ENCODE measurements at places on chromosomes 6 and 20.

DNA sequence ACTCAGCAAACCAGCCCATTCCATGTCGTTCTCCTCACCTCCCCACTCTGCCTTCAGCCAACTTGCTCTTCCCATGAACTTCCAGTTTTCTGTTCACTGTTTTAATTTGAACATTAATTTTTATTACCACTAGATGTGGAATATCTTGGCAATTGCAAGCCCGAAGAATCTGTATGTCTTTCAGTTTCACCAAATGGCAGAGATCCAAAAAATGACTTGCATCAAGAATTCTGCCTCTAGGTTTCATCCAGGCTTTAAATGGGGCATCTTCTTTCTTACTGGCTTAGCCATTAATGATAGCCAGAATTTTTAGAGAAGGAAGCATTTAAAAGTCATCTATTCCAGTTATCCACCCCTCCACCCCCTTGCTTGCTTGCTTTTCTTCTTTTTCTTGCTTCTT lies 39.0 kb downstream of the CAP2 start:
- DNase-seq = no peak

DNA sequence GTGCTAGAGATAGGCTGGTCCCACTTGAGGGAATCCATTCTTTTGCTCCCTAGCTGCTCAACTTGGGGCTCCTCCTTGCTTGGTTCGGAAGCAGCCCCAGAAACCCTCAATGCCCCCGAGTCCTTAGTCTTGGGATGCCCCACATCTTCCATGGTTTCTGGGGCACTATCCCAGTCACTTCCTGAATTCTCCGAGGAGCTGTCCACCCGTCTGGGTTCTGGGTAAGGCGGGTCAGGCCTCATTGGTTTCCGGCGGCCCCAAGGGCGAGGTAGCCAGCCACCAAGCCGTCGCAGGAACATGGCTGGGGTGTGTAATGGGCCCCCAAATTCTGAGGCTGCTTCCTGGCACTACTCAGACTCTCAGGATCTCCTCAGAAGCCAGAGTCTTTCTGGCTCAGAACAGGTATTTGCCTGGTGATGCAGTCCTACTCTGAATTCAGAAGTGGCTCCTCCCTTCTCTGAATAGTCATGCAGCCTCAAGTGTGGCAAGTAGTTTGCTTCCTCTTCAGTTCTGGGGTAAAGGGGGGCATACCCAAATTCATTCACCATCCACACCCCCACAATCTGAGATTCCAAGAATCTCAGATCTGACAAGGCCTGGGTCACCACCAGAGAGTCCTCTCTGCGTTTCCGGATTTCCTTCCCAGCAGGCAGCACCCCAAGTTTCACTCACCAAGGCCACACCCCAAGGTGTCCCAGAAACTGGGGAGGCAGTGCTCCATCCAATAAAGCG lies 763 bp downstream of the C6orf47 start:
- peak; percentile 82 for DNase-seq

GRCh38 chr20:35838205-35838604 lies 66.4 kb downstream of the PHF20 start:
- DNase-seq = no peak

- DNase-seq = no peak
These were observed 195.9 kb downstream of the SASH1 start for GRCh38 chr6:148538261-148539190.

GRCh38 chr20:37552415-37552814 lies 24.7 kb upstream of the BLCAP start:
- DNase-seq = no peak

GRCh38 chr20:8089668-8090067 lies 42.4 kb upstream of the PLCB1 start:
- no peak for DNase-seq

DNA sequence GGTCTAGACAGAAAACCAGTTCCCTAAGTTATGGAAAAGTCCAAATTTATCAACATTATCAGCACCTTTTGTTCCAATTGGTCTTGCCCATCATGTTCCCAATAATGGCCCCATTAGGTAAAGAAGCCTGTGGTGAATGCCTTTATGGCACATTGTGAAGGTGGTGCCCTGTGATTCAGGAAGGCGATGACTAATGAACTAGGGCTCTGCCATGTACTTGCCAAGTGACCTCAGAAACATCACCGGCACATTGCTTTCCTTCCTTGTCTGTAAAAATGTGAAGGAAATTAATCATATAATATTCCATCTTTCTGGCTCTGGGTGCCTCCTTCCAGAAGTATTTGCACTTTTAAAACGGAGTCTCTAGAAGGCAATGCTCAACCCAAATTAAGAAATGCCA lies 132.3 kb downstream of the UNC5CL start:
- DNase-seq = no peak

- no peak for DNase-seq
These were observed 105.3 kb upstream of the KCNG1 start for GRCh38 chr20:51128198-51128597.

DNA sequence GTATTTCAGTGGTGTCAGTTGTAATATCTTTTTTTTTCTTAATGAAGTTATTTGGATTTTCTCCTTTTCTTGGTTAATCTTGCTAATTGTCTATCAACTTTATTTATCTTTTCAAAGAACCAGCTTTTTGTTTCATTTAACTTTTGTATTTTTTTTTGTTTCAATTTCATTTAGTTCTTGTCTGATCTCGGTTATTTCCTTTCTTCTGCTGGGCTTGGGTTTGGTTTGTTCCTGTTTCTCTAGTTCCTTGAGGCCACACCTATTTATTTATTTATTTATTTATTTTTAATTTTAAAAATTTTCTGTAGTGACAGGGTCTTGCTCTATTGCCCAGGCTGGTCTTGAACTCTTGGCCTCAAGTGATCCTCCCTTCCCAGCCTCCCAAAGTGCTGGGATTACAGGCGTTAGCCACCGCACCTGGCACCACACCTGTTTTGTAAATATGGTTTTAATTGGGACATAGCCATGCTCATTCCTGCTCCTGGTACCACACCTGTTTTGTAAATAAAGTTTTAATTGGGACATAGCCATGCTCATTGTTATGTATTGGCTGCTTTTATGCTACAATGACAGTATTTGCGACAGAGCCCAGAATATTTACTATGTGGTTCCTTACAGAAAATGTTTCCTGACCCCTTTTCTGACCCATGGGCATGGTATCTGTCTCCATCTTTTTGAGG lies 22.2 kb downstream of the KDM1B start:
- DNase-seq = no peak

GRCh38 chr20:3231116-3231515 lies 7.9 kb downstream of the SLC4A11 start:
- peak; percentile 59 for DNase-seq

GRCh38 chr6:12280902-12281301 lies 9.3 kb upstream of the EDN1 start:
- DNase-seq = no peak

GRCh38 chr6:35651244-35651643 lies 37.5 kb downstream of the FKBP5 start:
- no peak for DNase-seq

- DNase-seq = no peak
These were observed 31.0 kb upstream of the PTCHD4 start for GRCh38 chr6:48141975-48142374.

- DNase-seq = no peak
These were observed 626.0 kb downstream of the CDH26 start for GRCh38 chr20:60584221-60584620.

DNA sequence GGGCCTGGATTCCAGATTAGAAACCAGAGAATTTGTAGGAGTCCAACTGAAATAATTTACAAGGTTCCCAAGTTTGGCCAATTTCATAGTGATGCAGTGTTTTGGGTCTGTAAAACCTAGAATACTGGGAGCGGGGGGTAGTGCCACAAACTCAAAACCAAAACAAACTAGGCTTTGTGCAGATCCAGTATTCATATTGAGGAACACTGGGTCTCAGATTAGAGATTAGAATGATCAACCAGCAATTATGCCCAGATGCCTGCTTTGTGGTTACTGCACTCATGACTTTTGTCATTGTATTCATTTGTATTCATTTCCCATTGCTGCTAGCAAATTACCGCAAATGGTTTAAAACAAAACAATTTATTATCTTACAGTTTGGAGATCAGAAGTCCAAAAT lies 3.2 kb upstream of the NDUFAF4 start:
- DNase-seq = no peak

GRCh38 chr6:27081188-27081587 lies 166.3 kb upstream of the PRSS16 start:
- DNase-seq = no peak

DNA sequence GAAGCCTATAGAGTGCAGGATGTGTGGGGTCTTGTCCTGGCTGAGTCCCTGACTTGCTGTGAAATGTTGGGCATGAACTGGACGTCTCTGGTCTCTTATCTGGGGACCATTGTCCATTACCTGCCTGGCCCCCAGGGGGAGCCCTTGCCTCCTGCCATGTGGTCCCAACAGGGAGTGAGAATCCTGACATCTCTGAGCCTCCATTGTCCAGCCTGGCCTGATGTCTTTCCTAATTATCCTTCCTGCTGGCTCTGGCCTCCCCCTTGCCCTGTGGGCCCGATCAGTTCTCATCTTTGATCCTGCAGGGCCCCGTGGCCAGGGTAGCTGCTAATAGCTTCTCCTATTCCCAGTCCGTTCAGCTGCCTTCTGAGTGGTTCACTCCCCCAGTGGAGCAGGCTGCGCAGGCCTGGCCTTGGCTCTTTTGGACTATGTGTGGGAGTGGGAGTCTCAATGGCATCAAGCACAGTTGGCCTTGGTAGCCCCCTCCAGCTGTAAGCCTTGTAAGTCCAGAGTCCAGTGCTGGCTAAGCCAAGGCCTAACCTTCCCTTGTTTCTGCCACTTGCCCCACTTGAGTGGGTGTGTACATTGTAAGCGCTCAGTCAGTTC lies 77.9 kb upstream of the RALY start:
- DNase-seq = peak; percentile 83

DNA sequence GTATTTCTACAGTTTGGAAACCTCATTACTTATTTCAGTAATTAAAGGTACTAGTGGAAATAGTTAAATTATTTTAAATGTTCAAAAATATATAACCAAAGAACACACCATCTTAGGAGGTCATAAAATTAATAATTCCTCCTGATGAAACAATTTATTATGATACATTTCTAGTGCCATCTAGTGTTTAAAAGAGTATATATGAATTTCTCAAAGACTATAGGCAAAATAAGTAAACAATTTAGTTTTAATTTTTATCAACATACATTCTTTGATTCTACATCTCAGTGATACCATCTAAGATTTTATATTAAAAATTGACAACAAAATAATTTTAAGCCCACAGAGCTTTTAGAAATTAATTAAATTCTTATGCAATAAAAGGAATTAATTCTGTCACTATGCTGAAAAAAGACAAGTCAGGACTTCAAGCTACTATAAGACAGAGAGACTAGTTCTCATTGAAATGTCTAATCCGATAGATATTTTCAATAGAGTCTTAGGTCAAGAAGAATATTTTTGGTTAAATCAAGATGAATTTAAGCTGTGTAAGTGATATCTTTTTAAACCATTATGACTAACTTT lies 107.8 kb upstream of the RNF217 start:
- DNase-seq = no peak

DNA sequence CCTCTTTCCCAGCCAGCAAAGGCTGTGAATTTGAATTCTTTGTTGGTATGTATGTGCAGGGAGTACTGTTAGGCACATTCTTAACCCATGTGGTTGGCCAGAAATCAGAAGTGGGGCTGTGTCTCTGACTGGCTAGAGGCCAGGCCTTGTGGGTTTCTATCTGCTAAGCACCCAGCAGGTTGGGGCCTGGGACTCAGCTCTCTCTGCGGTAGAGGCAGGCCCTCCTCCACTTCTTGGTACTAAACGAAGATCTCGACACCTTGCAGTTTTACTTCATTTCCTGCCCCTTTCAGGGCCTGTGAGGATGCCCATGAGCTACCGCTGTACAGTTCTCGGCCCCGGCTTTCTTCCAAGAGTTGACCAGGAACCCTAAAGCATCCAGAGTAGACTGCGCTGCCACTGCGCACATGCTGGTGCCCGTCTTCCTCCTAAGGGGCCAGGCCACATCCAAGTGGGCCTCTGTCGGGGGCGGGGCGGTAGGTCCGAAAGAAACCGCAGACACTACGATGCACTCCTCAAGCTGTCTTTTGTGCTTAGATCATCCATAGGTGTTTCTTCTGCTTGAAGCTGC lies 51.1 kb downstream of the TCP11 start:
- DNase-seq = no peak

- no peak for DNase-seq
These were observed 71.4 kb downstream of the PLCB4 start for GRCh38 chr20:9140162-9140760.

GRCh38 chr20:54092021-54092420 lies 21.6 kb upstream of the BCAS1 start:
- DNase-seq = no peak

DNA sequence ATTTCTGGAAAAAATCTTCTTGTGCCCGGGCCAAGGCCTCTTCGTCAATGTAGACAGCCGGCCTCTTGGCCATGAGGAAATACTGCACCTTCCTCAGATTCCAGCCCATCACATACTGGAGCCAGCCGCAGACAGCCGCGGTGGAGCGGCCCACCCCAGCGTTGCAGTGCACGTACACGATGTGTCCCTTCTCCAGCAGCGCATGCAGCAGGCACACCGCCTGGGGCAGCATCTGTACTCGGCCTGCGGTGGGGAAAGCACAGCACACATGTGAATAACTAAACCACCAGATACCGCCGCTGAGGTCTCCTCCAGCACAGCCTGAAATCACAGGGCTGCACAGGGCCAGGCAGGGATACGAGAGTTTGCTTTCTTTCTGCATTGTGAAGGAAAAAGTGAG lies 107.9 kb downstream of the EPM2A start:
- DNase-seq = no peak

GRCh38 chr6:23465912-23466311 lies 660.1 kb upstream of the NRSN1 start:
- DNase-seq = no peak

- DNase-seq = no peak
These were observed 26.8 kb downstream of the MCM8 start for GRCh38 chr20:5977223-5977622.

DNA sequence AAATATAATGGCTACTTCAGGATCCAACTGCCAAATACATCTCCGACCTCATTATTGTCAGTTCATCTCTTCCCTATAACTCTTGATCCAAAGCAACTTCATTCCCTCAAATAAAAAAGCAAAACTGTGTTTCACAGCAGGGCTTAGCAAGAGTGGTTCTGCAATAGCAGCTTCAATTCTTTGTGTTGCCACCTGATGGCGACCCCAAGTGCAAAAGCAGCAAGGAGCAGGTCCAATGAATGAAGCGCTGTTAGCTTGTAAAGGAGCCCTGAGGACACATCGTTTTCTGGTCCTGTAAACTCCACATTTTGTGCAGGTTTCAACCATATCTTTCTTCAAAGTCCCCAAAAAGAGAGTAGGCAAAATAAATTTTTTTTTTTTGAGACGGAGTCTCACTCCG lies 19.6 kb downstream of the RTN4IP1 start:
- DNase-seq = no peak

GRCh38 chr20:24303393-24304170 lies 165.8 kb upstream of the SYNDIG1 start:
- no peak for DNase-seq

DNA sequence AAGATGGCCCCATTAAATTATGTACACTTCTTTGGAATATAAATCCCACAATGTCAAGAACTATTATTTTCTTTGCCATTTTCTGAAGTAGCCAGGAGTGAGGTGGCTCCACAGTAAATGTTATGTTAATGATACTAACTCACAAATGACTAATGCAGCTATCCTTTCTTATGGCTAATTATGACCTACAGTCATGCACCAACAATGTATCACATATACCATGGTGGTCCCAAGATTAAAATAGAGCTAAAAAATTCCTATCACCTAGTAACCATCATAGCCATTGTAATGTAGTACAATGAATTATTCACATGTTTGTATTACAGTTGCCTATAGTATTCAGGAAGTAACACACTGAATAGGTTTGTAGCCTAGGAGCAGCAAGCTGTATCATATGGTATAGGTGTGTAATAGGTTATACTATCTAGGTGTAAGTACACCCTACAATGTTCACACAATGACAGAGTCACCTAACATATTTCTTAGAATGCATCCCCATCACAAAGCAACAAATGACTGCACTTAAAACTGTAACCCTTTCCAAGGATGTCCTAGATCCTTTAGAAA lies 15.3 kb downstream of the ECHDC1 start:
- no peak for DNase-seq

Data from spleen (tissue), 13 donors.